Stimulated activated CD8-positive, alpha-beta memory T cell treated with anti-CD3 and anti-CD28 coated beads, Interleukin-7, amount 100 ng/mL, for 24 hours (primary cell): ENCODE measurements at places on chromosomes 7 and 10.
A peak's percentile ranks its signal among the peaks of the same experiment; 100 is the strongest.

DNA sequence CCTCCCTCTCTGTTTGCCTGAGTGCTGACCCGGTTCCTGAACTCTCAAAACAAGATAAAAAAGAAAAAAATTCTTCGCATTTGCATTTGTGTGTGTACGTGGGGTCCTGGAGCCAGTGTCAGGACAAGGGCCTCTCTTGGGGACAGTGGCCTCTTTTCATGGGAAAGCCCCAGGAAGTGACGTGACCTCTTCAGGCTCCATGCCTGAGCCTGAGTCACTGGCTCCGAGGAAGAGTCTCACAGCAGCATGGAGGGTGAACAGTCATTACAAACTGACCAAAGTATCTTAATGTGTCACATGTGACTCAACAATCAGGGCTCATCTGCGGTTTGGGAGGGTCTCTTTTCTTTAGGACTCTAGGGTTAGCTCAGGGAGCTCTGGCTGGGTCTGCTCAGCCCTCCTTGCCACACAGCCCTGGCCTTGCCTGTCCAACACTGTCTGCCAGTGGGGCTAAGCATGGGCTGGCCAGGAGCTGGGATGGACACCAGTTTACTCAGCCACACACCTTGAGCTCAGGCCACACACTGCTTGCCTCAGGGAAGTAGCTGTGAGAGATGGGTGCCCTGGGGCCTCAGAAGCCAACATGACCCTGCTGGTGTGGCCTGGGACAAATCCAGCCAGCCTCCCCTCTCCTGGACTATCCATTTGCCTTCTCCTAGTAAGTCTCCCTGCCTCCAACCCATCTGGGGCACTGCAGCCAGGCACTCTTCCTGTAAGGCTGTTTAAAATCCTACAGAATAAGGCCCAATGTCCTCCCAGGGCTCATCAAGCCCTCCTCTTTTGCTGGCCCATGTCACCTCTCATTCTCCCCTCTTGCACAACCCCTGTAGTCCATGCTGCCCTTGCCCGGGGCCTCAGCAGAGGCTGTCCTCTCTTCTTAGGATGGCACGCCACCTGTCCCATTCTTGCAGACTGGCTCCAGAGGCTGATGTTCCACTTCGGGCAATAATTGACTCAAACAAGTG, 10.5 kb downstream of the TMEM273 start:
- DNase-seq, result peak; percentile 37

GRCh38 chr10:50997461-50997860, 76.8 kb upstream of the PRKG1 start:
- DNase-seq, result no peak

- no peak for DNase-seq
Observed at GRCh38 chr7:40775877-40776276, 641.1 kb downstream of the SUGCT start.

DNA sequence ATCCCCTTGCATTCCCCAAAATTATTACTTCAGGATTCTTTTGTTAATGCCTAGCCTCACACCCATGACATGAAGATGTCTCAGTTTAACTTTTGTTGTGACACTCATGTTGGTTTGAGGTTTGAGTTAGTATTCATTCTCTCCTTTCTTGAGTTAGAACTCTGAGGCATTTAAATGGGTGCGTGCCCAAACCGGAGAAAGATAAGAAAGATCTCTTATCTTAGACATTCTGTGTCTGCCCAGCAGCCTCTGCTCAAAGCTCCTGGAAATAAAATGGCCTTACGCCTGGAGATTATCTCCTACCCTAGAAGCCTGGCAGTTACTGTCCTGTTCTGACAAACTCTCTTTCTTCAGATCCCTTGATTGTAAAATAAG, 26.3 kb downstream of the WBP1L start:
- no peak for DNase-seq

DNA sequence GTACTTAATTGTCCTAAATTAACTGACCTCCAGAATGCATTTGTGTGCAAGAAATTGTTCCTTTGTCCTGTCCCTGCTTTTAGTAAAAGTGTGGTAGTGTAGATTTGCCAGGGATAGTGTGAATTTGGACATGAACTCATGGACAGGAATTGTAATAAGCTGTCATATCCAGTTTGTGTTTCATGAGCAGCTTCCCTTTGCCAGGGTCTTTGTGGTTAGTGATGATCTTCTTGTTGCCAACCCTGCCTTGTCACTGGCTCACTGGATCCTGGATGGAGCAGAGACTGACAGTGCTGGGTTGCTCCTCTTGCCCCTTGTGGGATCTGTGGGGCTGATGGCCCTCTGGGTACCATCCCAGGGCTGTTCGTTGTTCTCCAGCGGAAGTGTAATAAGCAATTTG, 110.1 kb downstream of the CCNY start:
- DNase-seq, result no peak

DNA sequence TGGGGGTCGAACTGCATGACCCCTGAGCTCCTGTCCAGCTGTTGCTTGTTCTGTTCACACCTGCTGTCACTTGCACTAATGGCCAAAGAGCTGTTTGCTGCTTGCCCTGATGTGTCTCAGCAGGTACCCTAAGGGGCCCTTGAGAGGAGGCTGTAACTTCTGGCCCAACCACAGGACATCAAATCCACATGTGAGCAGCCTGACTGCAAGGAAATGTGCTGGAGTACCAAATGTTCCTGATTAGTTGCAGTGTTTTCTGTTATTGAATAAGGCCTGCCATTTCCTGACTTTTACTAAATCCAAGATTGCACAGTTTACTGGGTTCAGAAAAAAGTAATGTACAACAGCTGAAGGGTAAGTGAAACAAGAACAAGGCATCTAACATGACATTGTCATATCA, 91.7 kb upstream of the IL6 start:
- DNase-seq, result no peak

DNA sequence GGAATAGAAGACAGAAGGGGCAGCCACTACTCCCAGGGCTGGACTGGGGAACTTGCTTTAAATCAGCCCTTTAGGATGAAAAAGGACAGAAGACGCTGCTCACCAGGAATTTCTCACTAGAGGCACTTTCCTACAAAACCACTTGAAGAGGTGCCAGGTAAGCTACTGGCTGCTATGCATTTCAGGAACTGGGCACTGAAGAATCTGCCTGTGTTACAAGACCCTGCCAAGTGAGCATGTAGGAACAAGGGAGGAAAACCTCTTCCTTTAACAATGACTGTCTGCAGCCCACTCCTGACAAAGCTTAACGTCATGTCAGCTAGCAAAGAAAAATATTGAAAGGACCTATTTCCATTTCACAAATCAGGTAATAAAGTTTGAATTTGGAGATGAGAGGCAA, 5.8 kb upstream of the AGMO start:
- DNase-seq, result no peak

DNA sequence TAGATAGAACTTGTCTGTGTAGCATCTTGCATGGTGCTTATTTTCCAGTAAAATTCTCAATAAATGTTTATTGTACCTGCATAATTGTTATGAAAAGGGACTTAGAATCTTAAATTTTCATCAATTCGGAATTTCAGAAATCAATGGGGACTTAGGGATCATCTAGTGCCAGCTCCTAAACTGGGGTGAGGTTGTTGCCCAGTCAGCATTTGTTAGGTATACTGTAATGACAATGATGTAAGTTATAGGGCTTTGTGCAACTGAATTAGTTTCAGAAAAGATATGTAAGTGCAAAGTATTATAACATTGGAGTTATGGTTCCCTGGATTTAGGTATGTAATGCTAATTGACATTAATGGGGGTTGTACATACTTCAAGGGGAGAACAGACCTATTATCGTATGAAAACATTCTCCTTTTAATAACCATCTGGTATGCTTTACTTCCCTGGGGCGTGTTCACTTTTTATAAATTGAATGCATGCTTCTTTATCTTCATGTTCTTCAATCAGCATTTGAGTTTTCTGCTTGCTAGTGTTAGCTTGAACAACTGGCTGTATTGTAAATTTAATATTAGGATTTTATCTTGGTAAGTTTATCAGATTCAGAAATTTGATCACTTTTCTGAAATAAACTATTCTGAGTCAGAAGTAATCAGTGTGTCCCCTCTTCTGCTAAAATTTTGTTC, 270.3 kb downstream of the BBS9 start:
- DNase-seq, result no peak

DNA sequence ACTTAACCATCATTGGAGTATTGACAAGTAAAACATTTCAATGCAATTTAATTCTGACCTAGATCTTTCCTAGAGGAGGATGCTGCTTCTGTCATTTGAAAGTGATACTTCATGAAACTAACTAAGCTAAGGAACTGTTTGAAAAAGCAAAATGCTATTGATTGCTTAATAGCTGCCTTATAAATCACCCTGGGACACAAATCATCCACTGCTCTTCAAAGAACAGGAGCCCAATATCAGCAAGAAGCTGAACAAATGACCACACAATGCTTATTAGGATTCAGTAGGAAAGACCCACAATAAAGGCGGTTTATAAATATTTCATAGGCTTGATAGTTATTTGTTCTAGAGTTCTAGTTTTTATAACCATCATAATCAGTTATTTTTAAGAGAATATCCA, 216.3 kb downstream of the TEX36 start:
- no peak for DNase-seq

DNA sequence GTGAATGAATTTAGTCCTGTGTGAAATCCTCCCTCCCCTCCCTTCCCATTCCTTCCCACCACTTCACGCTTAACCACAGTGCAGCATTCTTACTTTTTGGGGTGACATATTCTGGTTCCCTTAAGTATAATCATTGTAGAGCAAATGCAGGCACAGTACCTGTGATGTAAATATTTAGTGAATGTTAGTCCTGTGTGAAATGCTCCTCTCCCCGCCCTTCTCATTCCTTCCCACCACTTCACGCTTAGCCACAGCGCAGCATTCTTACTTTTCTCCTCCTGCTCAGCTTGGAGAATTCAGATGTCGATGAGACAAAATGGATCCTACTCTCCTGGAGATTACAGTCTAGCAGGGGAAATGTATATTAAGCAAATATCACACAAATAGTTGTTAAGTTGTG, 258.8 kb downstream of the EXOC4 start:
- no peak for DNase-seq

DNA sequence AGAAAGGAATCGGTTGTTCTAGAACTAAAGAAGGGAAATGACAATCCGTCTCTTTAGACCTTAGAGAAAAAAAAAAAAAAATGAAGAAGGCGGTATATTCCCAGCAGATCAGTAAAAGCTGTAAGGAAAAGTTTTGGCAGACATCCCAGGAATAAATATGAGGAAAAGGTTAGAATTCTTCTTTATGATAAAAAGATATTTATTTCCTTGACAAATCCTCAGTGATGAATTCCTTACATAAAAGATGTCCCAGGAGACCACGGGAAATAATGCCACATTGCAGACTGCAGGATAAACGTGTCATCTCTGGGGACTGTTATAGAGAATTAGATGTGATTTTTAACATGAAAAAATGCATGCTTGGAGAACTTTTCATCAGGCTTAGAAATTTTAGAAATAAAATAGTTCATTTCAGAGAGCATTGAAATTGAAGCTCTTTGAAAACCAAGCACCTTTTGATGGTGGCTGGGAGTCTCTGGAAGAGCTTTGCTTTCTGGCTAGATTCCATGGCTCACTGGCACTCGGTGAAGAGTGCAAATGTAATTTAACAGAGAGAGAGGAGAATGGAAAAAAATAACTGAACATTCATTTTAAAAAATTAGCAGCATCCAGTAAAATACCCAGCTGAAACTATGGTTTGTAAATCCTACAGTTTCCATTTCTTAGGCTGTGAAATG, 98.2 kb downstream of the PRPF18 start:
- no peak for DNase-seq

DNA sequence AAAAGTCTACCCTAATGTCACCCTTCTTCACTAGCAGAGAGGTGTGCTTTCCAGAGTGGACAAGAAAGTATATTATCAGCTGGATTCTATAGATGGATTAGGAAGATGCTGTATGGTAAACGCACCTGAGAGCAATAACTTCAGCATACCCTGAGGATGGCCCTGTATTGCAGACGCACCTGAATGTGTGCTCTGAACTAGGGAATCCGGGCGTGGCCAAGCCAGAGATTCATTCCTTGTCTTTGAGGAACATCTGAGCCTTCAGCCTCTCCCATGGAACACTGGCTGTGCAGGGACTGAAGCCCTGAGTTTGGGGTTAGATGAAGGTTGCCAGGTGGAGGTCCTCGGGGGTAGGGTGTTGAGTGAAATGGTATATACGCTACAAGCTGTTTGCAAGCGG, 66.2 kb upstream of the NFE2L3 start:
- DNase-seq, result no peak

- no peak for DNase-seq
Observed at GRCh38 chr10:70676511-70676910, 4.2 kb downstream of the ADAMTS14 start.

DNA sequence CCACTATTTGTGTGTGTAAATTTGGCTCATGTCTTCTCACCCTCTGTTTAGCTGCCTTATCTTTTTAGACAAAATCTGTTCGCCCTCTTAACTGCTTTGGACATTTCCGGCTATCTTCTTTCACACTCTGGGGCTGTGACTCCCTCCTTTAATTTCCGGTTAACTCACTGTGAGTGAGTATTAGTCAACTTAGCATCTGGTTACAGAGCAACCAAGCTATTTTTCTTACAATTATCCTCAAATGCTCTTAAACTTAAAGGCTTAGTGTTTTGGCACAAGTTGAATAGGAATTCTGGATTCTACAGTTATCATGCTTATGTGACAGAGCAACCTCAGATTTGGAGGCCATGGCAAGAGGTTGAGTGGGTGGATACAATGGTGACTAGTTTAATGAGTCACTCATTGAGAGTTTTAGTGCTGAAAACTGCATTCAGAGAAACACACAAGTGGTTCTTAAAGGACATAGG, 177.6 kb upstream of the SEMA3A start:
- no peak for DNase-seq

- no peak for DNase-seq
Observed at GRCh38 chr10:118101501-118101900, 54.8 kb upstream of the RAB11FIP2 start.

DNA sequence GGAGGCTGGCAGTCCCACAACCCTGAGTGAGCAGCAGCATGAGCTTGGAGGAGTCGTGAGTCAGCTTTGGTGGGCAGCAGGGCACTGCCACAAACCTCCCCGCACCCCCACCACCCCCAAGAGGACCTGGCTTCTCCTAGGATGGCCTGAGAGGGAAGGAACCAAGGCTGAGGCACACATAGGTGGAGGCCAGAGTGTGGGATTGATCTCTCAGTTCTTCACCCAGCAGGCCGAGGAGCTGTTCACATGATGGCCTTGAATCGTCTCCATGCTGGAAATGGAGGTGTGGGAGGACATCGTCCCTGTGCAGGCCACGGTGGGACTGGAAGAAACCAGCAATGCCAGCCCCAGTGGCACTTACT, 17.4 kb upstream of the GDF10 start:
- no peak for DNase-seq

DNA sequence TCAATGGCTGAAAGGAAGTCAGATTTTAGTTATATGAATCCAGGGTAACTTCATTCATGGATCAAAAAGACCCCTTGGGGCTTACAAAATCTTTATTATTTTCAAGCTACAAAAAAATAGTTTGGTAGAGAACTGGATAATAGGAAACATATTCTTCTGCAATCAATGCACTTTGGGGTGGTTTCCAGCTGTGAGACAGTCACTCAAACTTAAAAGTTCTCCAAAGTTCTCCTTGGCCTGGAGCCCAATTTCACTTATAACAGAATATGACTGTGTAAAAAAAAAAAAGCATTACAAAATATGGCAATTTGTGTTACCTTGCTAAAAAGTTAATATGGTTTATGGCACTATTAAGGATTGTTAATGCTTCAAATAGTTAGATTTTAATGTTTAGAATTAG, 255.5 kb downstream of the AGMO start:
- no peak for DNase-seq
